Stimulated activated CD4-positive, alpha-beta T cell treated with anti-CD3 and anti-CD28 coated beads, TNF-alpha, amount 100 ng/mL, for 4 hours (primary cell): ENCODE measurements at places on chromosomes 12 and 14.
A peak's percentile ranks its signal among the peaks of the same experiment; 100 is the strongest.

DNA sequence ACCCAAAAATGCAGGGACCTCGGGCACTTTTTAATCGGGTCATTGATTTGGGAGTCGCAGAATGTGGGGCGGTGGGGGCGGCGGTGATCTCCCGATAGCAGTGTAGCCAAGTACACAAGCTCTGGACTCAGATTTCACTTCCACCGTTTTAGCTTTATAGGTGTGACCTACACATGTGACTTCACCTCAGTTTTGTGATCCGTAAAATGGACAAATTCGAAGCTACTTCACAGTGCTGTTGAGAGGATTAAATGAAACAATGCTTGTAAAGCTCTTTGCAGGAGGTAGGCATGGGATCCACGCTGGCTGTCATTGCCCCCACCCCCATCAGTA is 478 bp downstream of the RITA1 start:
- DNase-seq = no peak

GRCh38 chr12:51823875-51824565 is 24.5 kb downstream of the FIGNL2 start:
- no peak for DNase-seq

DNA sequence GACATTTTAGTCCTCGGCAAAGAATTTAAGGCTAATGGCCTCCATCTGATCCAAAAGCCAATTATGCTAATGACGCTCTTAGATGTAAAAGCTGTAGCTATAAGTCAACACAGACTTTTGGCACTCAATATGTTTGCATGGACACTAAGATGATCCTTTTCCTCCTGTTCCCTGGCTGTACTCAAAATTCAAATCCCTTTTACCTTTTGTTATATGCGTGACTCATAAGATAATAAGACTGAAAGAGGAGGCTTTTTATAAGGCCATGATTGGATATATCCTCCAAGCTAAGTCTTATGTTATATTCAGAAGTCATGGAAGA is 89.8 kb downstream of the PDZRN4 start:
- DNase-seq = no peak

DNA sequence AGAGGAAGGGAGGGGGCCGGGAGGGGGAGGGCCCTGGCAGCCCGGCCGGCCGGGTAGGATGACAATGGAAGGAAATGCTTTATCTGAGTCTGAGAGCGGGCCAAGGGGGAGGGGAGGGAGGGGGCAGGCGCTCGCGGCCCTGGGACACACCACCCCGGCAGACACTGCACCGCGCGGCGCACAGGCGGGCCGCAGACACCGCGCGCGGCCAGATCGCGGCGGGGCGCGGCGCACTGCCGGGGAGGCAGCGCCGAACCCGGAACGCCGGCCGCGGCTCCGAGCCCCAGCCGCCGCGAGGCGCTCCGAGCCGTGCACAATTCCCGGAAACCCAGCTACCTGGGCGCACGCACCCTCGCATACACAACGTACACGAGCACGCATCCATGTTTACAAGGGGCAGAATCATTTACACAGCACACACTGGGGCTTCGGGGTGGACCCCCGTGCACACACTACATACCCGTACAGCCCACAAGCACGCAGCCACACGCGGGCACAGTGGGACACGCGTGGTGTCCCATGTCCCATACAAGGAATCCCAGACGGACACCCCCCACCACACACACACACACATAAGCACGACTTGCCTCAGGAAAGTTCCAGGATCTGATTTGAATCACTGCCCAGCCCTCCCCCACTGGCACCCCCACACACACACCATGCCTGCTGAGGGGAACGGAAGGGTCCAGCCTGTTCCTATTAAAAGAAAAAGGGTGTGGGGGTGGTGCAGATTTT is at the start of gene HDAC7:
TSS of gene HDAC7 (minus strand) at position 8 of the 735 bp plus-strand sequence. CDS start 118 bp downstream, outside the sequence.
- peak; percentile 57 for DNase-seq

- DNase-seq = no peak
Observed at GRCh38 chr14:100557658-100558057, 29.6 kb downstream of the BEGAIN start.

DNA sequence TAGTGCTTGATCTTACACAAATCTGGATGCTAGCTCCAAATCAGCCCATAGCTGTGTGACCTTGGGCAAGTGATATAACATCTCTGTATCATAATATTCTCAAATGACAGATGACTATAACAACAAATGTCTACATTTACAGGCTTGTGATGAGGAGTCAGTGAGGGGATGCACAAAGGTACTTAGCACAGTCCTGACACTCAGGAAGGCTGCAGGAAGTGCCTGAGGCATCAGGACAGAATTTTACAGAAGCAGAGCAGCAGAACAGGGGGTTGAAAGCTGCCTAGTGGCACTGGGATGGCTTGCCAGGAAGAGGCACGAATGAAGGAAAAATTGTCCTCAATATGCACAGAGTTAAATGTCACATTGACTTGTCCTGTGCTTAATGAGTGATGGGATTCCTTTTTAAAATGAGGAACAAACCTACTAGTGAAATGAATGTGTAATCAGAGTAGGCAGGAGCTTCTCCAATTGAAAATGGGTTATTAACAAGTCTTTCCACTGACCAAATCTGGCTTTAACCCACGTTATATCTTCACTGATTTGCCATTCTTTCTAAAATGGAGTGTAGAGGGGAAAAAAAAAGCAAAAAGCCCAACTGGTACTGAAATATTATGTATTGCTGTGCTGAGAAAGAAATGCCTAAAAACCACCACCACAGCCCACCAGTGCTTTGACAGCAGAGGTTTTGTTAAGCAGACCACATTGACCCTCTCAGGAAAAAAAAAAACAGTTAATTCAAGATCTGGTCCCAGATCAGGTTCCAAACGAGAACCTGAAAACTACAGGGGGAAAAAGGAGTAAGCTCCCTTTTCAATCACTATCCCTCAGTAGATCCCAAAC is 11.6 kb downstream of the BTG1 start:
- DNase-seq = no peak

DNA sequence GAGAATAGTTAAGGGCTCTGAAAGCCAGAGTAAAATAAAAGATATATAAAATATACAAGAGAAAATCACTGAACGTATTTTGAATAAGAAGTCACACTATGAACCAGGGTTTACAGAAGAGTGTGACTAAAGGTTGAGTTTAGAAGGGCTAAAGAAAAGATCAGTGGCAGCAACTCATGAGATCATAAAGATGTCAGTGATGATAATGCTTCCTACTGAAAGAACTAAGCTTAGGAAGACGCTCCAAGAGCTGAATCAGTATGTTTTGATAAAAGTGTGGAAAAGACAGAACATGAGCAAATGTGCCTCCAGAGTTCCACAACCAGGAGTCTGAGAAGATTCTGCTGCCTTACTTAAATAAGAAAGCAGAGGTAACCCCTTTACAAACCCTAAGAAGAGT is 74.6 kb downstream of the KITLG start:
- no peak for DNase-seq

- DNase-seq = no peak
Observed at GRCh38 chr14:67941456-67942018, 122.0 kb downstream of the RAD51B start.

DNA sequence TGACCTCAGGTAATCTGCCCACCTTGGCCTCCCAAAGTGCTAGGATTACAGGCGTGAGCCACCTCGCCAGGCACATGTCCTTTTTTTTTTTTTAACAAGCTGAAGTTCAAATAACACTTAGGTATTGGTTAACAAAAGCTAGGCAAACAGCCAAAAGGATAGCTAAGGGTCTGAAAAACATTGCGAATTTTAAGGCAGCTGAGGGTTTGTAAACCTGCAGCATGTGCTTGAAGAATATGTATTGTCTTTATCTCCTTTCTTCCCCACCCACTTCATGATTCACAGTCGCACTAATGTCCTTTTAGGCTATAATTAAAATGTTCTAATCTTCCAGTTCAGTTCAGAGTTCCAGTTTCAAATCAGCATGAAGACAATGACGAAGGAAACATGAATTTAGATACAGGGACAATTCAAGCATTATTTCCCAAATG is 30.1 kb upstream of the CERS5 start:
- DNase-seq = no peak

DNA sequence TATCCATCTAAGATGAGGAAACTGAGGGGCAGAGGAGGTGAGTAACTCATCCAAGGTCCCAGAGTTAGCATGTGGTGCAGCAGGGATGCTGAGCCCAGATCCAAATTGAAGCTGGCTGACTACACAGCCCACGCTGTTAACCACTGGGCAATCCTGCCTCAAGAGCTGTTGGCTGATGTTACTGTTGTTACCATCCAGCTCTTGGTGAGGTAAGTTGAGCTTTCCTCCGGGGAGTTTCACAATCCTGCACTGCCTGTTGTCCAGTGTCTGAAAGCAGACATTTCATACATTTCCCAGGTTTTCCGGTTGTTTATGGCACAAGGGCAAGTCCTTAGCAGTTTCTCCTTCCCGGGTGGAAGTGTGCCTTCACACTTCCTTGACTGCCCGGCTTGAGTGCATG is 14.5 kb downstream of the CYP46A1 start:
- no peak for DNase-seq

DNA sequence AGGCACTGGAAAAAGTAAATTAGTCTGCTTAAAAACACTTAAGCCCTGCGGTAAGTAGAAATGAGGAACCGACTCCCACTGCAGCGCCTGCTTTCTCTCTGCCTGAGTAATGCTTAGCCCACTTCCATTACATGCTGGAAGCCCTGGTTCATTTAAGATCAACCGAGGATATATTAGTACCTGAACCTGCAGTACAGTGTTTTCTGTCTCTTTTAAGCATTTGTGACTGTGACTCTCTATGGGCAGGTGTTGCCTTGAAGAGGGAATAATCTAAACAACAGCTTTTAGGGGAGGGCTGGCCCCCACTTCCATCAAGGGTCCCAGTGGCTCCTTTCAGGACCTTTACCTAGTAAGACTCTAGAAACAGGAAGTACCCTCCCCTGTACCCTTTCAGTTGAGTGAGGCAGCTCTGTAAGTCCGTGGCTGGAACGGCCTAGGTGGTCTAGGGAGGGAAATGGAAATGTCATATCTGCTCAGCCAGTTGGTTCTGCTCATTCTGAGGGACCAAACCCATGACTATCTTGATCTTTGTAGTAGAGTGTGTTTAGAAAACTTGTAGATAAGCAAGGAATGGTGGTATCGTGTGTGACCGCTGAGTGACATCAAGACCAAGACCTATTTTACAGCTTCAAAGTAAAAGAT is 56.2 kb downstream of the FNTB start:
- no peak for DNase-seq

- DNase-seq = no peak
Observed at GRCh38 chr14:53183056-53183455, 29.9 kb upstream of the DDHD1 start.

- no peak for DNase-seq
Observed at GRCh38 chr12:88471331-88472045, 108.8 kb downstream of the KITLG start.

DNA sequence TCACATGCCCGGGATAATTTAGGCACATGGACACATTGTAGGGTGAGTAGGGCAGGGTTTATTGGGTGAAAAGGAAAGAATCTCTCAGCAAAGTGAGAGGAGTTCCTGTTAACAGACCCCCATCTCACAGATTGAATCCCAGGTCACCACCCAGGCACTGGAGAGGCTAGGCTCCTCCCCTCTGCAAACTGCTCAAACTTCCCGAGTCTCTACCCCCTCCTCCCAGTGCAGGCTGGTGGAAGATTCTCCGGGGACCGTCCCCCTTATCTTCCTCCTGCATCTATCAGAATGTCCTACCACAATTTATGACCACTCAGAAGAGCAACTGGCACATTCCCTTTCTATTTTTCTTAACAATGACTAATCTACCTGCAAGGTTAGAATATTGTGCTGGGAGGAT is 126.0 kb downstream of the NTF3 start:
- no peak for DNase-seq

DNA sequence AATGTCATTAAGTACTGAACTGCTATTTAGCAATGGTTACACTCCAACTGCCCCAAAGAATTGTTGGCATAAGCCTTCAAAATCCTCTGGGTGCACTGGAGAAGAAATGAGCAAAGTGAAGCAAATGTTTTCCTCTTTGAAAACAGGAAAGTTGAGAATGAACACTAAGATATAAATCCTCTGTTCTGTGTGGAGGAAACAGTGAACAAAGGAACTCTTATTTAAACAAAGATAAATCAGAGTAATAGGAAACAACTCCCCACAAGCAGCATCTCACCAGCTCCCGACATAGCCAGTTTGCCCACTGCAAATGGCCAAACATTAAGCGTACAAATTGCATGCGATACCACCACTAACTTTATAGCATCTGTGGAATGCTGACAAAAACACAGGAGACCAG is 54.0 kb downstream of the BCAT1 start:
- no peak for DNase-seq
